Cardiac muscle cell (in vitro differentiated cells and primary cell): ENCODE measurements at places on chromosomes 5 and 9.

- no peak for DNase-seq
Observed at GRCh38 chr9:13729955-13730354, 450.5 kb upstream of the MPDZ start.

GRCh38 chr9:16052757-16053530 lies 500.1 kb downstream of the CCDC171 start:
- no peak for DNase-seq

DNA sequence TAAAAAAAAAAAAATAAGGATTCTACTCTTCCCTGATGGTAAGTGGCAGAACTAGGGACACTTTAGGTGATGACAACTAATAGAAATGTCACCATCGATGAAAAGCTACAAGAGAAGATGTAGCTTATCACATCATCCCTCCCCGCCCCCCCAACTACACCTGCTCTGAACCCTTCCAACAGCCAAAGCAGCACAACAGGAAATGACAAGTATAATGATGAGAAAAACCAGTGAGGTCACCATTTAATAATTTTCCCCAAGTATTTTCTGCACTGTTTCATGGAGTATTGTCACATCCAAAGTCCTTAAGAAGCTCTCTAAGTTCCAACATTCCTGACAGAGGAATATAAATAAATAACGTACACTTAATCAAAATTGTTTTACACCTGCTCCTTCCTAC lies 221.4 kb downstream of the EFNA5 start:
- DNase-seq = no peak

DNA sequence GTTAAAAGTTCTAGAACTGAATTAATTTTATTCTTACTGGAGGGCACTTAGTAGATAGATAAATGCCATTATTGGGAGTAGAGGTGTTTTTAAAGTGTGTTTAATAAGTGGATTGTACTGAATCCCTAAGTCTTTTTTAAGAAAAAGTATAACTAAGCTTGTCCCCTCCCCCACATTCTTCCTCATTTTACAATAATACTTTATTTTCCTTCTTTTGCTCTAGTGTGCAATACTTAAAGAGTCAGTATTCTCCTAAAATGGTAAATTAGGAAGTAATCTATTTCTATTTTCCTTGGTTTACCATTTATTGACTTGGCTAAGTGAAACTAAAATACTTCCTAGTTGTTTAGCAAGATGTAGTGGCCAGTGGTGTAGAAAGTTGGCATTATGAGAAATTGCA lies 11.6 kb downstream of the UBLCP1 start:
- DNase-seq = no peak

GRCh38 chr5:95422838-95423237 lies 31.7 kb downstream of the FAM81B start:
- DNase-seq = no peak

DNA sequence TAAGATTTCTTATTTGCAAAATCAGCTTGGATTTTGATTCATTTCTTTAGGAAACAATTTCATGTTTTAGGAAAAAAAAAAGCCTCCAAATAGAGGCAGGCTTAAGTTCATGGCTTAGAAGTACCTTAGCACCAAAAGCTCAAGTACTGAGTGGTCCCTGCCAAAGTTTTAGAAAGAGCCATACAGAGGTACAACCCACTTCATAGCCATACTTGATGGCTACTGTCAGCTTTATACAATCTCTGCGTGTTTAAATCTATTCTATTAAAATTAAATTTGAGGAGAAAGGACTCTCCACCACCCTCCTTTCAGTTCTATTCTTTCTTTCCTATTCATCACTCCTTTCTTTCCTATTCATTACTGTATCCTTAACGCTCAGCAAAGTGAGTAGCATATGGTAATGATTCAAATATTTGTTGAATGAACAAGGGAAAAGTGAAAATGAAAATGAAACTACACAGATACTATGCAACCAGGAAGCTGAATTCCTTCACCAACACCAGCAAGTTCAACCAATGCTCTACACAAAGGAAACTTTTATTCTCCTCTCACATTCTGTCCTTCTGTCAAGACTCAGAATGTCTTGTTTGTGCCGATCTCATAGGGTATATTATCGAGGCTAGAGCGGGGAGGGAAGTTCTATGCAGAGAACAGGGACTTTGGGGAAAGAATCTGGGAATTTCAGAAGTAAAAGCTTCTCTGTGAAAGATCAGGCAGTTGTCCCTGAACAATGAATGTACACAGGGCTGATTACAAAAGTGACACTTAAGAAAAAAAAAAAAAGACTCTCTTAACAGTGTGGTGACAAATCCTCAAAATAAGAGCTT lies 138.6 kb upstream of the SPEF2 start:
- peak; percentile 57 for DNase-seq

- no peak for DNase-seq
Observed at GRCh38 chr5:170527991-170528390, 24.2 kb downstream of the KCNIP1 start.

GRCh38 chr9:122991370-122991830 lies 42.1 kb upstream of the GPR21 start:
- peak; percentile 92 for DNase-seq

DNA sequence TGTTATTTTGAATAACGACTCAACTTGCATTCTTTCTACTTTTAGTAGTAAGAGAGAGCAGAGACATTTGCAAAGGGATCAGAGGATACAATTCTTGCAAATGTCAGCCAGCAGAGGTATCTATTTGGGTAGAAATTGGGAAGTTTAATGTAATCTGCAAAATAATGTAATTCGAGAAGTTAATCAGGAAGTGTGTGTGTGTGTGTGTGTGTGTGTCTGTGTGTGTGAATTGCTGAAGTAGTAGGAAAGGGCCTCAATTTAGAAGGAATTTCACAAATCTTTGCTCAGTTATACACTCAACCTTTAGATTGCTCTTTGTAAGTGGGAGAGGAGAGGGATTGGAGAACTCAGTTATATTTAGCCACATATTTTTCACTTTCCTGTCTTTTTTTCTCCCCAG lies 11.0 kb upstream of the IFNA1 start:
- no peak for DNase-seq

- peak; percentile 49 for DNase-seq
Observed at GRCh38 chr5:149782018-149782894, 52.1 kb downstream of the PPARGC1B start.

- no peak for DNase-seq
Observed at GRCh38 chr9:21852754-21853153, 50.3 kb downstream of the MTAP start.

- DNase-seq = no peak
Observed at GRCh38 chr5:176836811-176837706, 26.7 kb downstream of the UNC5A start.

- peak; percentile 72 for DNase-seq
Observed at GRCh38 chr9:90137801-90138200, 504.8 kb downstream of the DIRAS2 start.

DNA sequence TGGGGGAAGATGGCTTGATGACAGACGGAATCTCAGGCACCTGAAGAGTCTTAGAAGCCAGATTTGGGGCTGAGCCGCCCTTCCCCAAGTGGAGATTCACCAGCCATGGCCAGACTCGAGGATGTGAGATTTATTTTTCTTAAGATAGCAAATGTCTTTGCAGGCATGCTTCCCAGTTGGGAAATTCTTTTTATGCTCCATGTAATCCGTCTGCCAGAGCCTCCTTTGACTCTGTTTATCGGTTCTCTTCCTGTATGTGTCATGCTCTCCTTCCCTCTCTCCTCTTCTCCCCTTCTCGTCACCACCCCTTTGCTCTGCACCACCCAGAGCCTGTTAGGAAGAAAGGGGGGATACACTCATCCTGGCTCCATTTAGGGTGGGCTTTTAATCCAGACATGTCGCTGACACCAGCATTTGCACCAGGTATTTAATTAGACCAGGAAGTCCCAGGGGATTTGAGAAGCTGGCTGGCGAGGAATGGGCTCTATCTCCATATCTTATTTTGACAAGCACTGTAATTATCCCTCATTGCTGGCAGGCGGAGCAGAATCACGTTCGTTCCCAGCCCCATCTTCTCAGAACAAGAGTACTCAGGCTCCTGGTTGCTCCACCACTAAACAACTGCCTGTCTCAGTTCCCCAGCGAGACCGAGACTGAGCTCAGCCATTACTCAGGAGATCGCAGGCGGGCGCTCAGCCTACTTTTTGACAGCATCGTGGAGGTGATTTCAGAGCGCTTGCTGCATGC lies 50.9 kb downstream of the KCNIP1 start:
- no peak for DNase-seq

DNA sequence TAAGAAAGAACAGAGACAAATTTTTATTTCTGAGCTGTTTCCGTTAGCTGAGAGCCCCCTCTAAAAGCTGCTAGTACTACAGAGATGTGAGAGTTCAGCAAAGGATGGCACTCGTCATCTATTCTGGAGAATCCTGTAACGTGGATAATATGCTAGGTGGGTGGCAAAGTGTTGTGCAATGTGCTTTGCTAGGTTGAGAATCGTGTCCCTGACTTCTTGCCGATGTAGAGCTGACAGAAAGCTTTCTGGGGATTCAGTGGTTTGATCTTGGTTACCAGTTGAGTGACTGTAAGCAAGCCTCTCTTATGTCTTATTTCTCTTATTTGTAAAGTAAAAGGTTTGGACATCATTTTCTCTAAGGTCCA lies 298.3 kb upstream of the ACTBL2 start:
- DNase-seq = no peak

GRCh38 chr9:104863180-104863883 lies 64.6 kb downstream of the ABCA1 start:
- DNase-seq = peak; percentile 88

GRCh38 chr9:16866587-16866986 lies 3.9 kb downstream of the BNC2 start:
- DNase-seq = peak; percentile 49

DNA sequence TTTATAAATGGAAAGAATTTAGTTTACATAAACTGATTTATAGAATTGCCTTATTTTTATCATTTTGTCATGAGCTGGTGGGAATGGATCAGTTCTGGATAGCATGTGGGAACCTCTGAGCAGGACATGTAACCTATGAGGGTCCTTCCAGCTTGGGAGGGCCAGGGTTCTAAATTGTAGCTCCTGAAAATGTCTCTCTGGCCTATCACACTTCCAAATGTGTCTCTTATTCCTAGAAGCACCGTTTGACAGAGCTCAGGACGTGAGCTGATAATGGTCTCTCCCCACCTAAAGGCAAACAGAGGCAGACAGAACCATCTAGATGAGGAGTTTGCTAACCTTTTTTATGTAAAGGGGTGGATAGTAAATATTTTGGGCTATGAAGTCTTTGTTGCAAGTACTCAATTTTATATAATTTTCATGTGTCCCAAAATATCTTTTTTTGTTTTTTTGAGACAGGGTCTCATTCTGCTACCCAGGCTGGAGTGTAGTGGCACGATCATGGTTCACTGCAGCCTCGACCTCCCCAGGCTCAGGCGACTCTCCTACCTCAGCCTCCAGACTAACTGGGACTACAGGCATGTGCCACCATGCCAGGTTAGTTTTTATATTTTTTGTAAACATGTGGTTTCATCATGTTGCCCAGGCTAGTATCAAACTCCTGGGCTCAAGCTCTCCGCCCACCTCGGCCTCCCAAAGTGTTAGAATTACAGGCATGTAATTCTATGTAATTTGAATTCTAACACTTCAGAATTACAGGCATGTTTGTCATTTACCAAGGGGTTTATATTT lies 4.0 kb downstream of the TRAF1 start:
- no peak for DNase-seq

DNA sequence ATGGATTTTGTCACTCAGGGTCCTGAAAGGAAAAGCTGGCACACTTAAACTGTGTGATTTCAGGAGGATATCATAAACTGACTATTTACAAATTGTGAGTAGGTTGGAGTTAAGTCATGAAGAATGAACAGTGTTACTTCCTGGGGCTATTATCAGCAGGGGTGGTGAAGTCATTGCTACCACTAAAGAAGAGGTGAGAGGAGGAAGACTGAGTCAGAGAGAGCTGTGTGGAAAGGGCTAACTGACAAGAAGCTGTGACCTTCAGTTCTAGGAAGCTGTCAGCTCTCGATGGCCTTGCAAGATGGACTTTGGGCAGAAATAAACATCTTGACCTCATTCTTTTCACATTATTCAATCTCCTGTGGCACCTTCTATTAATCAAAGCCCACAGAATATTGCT lies 72.3 kb upstream of the STARD4 start:
- peak; percentile 70 for DNase-seq

GRCh38 chr5:431001-431710 lies 11.8 kb upstream of the EXOC3 start:
- DNase-seq = peak; percentile 52

DNA sequence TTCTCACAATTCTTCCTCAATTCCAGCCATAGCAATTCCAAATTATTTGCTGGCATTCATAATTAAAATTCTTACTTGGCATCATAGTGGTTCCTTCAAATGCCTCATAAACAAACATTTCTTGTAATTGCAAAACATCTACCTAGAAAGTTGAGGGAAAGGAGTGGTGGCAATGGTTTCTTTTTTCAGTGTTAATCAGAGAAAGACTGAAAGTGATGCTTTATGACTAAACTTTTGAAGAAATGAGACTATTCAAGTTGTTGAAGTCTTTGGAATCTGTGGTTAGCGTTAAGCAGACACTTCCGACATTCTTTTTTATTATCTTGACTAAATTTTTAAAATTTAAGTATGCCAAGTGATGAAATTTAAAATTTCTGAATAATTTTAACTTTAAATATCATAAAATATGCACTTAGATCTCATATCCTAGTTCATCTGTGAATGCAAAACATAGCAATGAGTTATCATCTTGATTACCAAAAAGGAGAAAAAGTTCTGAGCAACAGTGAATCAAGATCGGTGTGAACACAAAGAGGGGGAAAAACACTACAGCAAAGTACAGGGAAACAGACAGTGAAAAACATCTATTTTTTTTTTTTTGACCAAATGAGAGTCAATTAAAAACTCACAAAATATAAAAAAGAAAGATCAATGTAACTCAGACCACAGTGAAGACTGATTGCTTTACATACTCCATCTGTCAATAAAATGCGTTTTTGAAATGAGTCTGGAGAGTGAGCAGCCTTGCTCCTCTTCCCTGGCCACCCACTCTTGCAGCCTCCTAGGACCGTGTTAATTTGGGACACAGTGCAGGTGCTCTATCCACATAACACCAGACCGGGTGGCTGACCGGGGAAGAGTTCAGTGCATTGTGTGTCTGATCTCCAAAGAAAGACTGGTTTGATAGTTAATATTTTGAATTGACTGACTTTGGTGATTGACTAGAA lies 20.6 kb upstream of the IL7R start:
- DNase-seq = no peak

GRCh38 chr5:135320718-135321484 lies 78.1 kb downstream of the MACROH2A1 start:
- no peak for DNase-seq

DNA sequence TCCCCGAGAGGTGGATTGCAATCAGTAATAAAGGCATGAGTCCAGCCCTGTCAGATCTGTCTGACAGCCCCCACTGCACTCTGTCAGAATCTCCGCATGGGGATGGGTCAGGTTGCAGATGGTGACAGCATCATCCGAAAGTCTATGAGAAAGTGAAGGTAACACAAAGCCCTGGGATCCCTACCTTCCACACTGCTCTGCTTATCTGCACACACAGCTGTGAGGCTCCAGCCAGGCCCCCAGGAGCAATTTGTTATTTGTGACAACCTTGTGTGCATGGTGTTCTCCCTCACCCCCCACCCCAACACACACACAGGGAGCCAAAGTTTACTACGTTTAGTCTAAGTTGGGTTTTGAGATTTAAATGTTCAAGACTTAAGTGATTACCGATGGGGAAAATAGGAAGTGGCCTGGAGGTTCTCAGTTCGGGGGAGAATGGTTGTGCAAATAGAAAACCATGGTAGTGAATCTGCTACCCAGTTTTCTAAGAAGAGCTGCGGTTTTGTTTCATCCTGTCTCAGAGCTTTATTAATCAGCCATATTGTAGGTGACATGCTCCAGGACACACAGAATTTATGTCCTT lies 92.7 kb downstream of the SV2C start:
- no peak for DNase-seq
